ENCODE measurements at places on chromosomes 3 and 15.

DNA sequence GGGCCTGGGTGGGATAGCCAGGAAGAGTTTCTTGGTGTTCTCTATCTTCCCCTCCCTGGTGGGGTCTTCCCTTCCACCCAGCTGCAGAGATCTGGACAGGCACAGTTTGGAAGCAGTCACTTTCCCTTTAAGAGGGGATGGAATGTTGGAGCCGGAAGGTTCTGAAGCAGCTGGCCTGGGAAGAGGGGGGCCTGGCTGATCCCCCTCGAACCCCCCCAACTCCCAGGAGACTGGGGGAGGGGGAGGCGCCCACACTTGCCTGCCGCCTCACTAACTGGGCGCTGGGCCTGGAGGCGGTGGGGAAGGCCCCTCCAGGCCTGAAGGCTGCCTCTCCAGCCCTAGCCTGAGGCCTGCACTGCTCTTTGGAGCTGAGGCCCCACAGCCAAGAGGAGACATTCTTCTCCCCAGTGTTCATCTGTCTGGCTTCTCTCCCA is 1.4 kb downstream of the DVL3 start:
- peak; percentile 38 for DNase-seq

GRCh38 chr15:101441696-101442095 is 47.8 kb downstream of the PCSK6 start:
- DNase-seq: no peak

DNA sequence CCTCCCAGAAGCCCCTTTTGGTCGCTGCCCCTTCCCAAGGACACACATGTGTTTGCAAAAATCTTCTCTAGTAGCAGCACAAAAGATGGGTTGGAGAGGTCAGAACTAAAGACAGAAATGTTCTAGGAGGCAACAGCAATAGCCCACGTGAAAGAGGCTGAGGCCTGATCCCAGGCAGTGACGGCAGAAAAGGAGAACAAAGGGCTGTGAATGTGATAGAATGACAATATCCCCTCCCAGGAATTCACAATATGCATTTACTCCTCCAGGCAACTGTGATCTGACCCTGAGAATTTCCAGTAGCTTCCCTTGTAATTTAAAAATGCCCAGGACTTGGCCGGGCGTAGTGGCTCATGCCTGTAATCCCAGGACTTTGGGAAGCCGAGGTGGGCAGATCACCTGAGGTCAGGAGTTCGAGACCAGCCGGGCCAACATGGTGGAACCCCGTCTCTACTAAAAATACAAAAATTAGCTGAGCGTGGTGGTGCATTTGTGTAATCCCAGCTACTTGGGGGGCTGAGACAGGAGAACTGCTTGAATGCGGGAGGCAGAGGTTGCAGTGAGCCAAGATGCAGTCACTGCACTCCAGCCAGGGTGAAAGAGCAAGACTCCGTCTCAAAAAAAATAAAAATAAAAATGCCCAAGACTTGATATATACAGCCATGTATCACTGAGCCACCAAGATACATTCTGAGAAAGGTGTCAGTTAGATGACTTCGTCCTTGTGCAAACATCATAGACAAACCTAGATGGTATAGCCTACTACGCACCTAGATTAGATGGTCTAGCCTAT is 43.6 kb upstream of the PIAS1 start:
- DNase-seq: no peak

DNA sequence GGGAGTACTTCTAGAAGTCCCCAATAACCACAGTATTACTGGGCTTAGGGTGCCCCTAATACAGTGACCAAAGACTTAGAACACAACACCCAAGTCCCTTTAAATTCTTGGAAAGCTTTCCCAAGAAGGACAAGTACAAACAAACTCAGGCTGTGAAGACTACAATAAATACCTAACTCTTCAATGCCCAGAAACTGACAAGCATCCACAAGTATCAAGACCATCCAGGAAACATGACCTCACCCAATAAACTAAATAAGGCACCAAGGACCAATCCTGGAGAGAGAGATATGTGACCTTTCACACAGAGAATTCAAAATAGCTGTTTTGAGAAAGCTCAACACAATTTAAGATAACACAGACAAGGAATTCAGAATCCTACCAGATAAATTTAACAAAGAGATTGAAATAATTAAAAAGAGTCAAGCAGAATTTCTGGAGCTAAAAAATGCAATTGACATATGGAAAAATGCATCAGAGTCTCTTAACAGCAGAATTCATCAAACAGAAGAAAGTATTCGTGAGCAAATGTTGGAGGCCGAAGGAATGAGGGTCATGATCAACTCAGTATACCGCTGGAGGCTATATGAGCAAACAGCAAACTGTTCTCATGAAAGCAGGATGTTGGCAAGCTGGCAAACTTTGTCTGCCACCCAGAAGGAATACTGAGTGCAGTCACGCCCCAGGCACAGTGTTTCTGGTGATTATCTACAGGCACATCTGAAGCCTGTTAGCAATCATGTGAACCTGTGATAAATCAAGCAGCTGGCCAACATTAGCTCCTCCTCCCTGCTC is 87.0 kb upstream of the NECTIN3 start:
- no peak for DNase-seq

GRCh38 chr15:74964794-74965193 is 8.2 kb upstream of the RPP25 start:
- DNase-seq: no peak

DNA sequence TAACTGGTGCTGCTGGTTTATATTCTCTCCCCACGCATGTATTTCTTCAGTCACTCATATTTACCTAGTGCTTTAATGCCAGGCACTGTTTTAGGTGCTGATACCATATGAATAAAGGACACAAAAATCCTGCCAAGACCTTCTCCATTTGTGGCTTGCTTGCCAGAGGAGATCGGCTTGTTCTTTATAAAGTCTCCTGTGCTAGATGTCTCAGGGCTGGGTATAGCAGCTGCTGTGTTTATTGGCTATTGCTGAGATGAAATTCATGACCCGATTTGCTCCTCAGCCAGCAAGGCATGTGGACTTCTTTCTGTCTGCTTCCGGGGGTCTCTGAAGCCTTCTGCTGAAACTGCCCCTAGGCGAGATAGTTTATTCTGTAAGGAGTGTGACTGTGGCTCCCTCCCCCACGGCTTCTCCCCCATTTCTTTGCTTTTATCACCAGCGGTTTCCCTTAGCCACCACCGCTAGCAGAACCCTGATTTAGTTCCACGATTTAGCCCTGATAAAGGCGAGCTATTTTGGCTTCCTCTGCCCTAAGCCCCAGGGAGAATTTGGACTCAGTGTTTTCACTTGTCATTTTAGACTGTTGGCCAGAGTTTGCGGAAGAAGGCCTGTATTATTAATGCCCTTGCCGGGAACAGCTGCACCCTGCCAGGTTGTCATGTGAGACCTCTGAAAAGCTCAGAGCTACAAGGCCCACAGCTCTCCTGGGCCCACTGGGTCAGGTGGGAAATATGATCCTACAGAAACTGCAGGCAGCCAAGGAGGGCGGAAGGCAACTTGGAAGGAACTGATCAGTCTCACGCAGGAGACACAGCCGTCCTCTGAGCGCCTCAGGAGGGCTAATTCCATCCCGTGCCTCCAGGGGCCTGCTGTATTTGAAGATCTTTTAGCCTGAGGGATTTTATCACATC is 46.8 kb downstream of the ST6GAL1 start:
- DNase-seq: no peak

DNA sequence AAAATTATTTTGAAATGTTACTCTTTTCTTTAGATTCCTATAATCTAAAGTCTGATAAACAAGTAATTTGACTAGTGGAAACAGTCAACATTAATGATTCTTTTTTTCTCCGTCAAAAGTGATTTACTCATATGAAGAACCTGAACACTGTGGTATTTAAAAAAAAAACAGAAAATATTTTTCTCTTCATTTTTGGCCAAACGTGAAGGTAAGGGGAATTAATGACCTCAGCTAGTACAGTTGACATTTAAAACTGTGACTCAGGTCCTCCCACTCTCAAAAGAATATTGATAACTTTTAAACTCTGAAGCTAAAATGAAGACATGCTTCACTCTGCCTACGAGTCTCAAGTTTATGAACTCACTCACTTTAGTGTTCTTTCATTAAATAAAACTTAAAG is 34.5 kb downstream of the TIGIT start:
- no peak for DNase-seq

DNA sequence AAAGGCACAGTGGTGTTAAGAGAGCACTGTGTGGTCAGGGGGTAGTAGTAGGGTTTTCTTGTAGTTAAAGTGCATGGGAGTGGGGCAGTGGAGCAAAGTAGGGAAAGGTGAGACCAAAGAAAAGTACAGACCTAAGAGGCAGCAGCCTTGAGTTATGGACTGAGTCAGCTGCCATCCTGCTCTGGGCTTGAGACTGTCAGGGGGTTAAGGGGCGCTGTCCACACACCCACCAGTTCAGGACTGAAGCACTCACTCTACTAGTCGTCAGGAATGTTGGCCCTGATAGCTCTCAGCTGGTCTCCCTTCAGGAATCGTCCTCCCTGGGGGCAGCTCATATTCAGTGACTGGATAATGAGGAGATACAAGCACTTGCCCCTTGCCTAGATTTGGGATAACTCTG is 7.9 kb downstream of the CCR4 start:
- DNase-seq: no peak

GRCh38 chr3:169116056-169116693 is 547.3 kb downstream of the MECOM start:
- no peak for DNase-seq

- no peak for DNase-seq
Observed at GRCh38 chr3:52249683-52250082, 4.1 kb downstream of the PPM1M start.

GRCh38 chr3:105729667-105730066 is 139.1 kb downstream of the CBLB start:
- no peak for DNase-seq

- no peak for DNase-seq
Observed at GRCh38 chr3:106811376-106811775, 565.9 kb upstream of the CCDC54 start.

DNA sequence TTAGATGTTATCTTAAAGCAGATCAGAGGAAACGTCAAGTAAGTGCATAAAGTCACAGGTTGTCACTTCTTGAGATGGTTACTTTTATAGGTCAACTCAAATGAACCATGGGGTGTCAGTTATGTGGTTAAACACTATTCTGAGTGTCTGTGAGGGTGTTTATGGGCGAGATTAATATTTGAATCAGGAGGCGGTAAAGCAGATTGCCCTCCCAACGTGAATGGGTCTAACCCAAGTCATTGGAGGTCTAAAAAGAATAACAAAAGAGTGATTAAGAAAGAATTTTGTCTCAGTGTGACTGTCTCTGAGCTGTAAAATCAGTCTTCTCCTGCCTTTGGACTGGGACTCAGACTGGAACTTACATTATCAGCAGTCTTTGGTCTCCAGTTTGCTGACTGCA is 977.5 kb downstream of the NAALADL2 start:
- DNase-seq: no peak

DNA sequence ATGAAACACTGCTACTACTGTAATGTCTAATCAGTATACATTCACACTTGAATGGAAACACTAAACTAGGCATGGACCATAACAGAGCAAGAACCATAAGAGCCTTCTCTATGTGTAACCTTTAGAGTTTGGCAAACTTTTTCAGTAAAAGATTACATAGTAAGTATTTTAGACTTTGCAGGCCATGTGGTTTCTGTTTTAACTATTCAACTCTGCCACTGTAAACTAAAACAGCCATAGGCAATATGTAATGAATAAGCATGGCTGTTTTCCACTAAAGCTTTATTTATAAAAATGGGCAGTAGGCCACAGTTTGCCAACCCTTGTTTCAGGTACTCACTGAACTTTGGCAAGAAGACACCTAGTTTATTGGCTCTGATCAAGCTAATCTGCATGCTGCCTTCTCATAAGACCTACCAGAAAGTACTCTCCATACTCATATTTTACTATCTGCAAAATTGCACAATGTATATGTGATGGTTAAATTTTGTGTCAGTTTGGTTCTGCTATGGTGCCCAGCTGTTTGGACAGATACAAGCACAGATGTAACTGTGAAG is 46.0 kb downstream of the UACA start:
- no peak for DNase-seq

DNA sequence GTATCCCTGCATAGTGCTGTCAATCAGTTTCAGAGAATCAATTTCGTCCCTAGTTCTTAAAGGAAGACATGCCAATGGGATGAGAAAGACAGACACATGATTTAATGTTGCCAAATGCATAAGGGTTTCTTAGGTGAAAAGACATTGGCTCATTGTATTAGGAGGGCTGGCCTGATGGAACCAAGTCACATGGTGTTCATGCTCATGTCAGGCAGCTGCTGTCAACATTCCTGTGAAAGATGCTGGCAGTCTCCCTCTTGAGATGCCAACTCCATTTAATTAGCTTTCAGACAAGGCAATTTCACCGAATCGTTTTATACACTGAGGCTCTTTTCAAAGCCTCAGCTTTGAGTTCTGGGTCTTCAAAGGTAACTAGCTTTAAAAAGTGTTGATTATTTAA is 16.1 kb upstream of the IL1RAP start:
- no peak for DNase-seq

DNA sequence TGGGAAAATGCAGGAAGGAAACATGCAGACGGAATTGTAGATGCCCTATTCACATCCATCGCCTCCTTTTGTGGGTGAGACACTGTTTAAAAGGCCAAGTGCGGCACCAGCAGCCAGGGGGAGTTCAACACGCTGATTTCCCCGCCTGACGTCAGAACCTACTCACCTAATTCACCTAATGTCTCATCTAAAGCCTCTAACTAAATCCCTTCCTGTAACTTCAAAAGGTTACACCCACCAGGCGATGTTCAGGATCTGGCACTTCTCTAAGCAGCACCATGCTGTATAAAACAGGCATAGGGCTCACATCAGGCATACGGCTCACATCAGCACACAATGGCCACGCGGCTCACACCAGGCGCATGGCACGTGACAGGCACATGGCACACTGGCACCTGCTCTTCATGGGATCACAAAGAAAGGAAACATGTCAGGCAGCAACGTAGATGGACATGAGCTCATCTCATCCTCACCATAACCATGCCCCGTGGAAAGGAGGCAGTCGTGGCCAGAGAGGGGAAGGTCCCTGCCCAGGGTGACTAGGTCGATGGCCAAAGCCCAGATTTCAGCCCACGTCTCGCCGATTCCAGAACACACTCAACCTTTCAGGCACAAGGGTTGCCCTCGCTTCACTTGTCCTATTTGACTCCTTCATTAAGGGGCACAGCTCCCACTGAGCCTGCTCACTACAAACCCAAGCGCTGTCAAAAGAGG is 21.7 kb downstream of the XXYLT1 start:
- DNase-seq: no peak
